ENCODE measurements at places on chromosomes 5 and 9.

DNA sequence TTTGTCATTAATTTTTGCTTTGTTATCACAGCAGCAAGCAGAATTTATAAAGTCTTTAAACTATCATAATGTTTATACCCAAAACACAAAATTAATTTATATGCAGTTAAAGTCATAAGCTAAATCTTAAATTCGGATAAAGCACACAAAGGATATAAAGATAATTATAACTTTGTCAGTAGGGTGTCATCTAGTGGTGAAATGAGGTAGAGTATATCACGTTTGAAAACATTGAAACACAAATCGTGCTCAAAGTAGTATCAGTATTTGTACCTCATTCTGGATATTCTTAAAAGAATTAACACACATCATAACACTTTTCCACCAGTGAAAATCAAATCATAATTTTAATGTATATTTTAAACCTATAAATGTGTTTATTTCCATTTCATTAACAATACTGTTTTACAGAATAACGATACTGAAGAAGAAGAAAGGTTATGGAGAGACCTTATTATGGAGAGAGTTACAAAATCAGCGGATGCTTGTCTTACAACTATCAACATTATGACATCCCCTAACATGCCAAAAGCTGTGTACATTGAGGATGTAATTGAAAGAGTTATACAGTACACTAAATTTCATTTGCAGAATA lies 129.5 kb downstream of the NIPBL start:
- DNase-seq, result peak; percentile 4

GRCh38 chr9:135332516-135332915 lies 147.1 kb upstream of the PPP1R26 start:
- DNase-seq, result no peak

DNA sequence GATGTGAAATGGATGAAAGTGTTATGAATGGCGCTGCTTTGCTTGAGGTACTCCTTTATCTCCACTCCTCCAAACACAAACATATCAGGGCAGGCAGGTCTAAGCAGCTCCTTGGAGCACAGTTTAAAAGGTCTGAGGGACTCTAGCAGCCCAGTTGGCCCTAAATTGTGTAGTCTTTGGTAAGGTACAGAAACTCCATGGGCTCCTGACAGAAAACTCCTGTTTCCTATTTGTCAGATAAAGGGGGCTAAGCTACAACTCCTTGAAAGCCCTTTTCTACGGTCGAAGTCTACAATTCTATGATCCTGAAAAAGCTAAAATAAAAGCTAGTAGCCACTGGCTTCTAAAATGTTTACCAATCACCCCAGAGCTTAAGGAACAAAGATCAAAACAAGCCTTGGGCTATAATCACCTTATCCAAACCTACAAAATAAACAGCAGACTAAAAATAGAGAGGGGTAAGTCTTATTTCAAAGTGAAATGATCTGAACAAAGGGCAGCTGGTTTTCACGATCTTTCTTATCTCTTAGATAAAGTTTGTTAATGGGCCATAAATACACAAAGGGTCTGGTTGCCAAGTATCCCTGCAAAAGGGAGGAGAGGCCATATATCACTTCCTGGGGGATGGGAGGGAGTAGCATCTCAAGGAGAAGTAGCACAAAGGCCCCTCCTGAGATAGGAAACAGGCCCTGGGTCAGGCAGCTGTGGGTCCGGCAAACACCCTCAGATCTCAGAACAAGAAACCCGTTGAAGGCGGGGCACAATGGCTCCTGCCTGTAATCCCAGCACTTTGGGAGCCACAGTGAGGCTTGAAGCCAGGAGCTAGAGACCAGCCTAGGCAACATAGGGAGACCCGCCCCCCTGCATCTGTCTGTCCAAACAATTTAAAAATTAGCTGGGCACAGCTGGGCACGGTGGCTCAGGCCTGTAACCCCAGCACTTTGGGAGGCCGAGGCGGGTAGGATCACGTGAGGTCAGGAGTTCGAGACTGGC lies 28.3 kb upstream of the DENND4C start:
- DNase-seq, result no peak

DNA sequence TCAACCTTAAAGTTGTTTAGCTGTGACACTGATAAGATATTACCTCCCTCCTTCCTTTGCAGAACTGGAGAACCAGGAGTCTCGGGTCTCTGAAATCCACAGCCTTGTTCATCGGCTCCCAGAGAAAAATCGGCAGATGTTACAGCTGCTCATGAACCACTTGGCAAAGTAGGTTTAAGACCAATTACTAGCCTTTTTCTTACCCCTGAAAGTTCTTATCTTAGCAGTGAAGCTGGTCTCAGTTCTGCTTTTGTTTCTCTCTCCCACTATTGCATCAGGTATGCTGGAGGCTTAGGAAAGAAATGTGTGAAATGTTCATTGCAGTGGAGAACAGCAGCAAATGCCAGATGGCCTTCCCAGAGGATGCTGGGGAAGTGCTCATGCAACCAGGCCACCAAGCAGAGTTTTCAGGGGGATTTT lies 287.4 kb downstream of the ARHGAP26 start:
- no peak for DNase-seq

DNA sequence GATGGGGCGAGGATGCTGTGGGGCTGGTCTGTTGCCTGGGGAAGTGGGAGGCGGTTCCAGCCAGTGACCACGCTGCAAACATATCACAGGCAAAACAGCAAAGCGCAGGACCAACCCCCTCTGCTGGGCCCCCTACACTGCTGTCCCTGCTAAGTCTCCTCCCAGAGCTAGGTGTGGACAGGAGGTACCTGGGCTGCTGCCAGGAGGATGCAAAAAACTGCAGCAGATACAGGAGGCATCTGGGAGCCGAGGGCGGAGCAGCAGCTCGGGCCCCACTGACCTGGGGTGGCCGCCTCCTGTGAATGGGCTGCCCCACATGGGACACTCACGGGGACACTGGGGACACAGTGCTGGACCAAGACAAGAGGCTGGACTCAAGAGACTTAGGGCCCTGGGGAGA lies 48.0 kb upstream of the PHYKPL start:
- no peak for DNase-seq

DNA sequence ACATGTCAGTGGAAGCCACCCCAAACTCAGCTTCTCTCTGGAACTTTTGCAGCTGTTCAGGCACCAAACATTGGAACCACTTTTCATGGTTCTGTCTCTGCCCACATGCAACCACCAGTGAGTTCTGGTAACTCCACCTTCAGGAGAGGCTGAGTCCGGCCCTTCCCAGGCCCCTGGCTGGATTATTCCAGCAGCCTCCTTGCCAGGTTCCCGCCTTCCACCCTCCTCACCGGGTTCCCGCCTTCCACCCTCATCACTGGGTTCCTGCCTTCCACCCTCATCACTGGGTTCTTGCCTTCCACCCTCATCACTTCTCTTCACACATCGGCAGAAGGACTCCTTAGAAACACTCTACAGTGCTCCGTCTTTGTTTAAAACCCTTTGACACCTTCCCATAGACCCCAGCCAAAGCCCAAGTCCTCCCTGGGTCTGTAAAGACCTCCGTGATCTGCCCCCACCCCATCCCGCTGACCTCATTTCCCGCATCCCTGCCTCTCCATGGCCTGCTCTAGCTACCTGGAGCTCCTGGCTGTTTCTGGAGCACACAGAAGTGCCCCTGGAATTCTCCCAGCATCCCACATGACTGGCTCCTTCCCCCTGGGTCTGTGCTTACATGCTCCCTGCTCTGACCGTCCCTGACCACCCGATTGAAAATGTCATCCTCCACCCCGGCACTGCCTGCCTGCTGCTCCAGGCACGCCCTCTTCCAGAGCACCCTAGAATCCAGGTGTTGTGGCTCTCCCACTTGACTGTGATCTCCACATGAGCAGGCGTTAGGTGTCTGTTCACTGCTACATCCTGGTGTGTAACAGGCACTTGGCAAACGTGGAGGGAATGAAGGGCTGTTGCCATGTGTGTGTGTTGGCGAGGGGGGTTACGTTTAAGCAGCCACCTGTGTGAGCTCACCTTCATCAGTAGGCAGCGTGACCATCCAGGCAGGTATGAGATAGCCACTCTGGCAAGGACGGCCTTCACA lies 17.7 kb downstream of the ROPN1L start:
- DNase-seq, result no peak

- DNase-seq, result no peak
These were observed 7.5 kb upstream of the CCDC69 start for GRCh38 chr5:151231359-151231758.

DNA sequence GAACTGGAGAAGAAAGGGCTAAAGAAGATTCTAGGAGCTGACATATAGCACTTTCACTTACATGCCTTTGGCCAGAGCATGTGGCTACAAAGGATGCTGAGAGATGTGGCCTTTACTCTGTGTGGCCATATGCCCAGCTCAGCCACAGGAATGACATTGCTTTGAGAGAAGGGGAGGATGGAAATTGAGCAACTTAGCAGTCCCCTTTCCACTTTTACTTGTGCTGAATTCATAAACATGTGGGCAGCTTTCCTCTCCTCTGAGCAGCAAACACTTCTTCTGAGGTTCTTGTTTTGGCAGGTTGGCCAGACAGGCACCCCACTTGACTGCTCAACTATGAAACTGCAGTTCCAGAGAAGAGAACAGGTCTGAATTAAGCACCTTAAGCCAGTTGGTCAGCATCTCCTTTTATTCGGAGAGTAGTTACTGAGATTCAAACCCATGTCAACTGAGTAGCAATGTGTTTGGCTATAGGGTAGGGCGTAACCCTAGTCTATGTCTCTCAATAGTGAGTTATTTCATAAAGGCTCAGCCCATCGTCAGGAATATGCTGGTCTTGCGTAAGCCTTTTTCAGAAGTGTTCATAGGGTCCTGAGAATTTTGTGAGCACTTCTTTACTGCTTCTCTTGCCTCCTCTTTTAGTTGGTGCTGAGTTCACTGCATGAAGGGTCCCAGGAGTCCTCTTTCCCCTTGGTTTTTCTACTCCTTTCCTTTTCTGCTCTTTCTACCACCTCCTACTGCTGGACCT lies 134.5 kb downstream of the PALM2AKAP2 start:
- DNase-seq, result no peak

GRCh38 chr9:2630158-2630557 lies 8.6 kb downstream of the VLDLR start:
- no peak for DNase-seq
